ENCODE measurements at places on chromosomes 1 and 21. TPM values are rescaled to one million over a fixed set of nuclear protein-coding genes. Genes with fewer than 3 reads are reported as not detected.

CELA2B gene
- not detected for total RNA-seq

PIGV gene
- total RNA-seq, result 18.8 TPM

TDRD10 gene
- not detected for total RNA-seq

GLIS1 gene
- not detected for total RNA-seq

GRHL3 gene
- not detected for total RNA-seq

MYBPH gene
- total RNA-seq, result not detected

THEM5 gene
- total RNA-seq, result not detected

GPR37L1 gene
- total RNA-seq, result not detected

WLS gene
- 35.1 TPM for total RNA-seq

TFF3 gene
- total RNA-seq, result 0.13 TPM

CLCNKA gene
- total RNA-seq, result not detected

PTPN14 gene
- 6.3 TPM for total RNA-seq

RPAP2 gene
- total RNA-seq, result 22.6 TPM

IGSF21 gene
- not detected for total RNA-seq

LCE2A gene
- 2.5 TPM for total RNA-seq

ACP6 gene
- 22.4 TPM for total RNA-seq

SLC1A7 gene
- total RNA-seq, result not detected

DNA sequence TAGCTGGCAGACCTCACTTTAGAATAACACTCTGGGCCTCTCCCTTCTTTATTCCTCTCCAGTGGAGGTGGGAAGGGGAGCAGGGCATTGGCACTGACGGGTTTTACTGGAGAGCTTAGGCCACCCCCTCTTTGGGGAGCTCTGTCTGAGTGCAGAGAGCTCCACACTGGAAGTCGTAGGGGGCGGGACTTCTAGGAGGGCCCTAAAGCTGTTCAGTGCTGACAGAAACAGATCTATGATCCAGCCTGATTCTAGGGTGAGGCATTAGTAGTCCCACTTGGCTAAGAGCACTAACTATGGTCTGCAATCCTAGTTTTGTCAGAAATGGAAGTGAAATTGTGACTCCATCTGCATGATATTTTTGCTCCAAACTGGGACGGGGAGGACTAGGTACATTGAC is 138.7 kb downstream of the MIS18A start:
- no peak for DNase-seq

- no peak for DNase-seq
Measured at GRCh38 chr1:11057477-11057876, 2.3 kb downstream of the SRM start.

DNA sequence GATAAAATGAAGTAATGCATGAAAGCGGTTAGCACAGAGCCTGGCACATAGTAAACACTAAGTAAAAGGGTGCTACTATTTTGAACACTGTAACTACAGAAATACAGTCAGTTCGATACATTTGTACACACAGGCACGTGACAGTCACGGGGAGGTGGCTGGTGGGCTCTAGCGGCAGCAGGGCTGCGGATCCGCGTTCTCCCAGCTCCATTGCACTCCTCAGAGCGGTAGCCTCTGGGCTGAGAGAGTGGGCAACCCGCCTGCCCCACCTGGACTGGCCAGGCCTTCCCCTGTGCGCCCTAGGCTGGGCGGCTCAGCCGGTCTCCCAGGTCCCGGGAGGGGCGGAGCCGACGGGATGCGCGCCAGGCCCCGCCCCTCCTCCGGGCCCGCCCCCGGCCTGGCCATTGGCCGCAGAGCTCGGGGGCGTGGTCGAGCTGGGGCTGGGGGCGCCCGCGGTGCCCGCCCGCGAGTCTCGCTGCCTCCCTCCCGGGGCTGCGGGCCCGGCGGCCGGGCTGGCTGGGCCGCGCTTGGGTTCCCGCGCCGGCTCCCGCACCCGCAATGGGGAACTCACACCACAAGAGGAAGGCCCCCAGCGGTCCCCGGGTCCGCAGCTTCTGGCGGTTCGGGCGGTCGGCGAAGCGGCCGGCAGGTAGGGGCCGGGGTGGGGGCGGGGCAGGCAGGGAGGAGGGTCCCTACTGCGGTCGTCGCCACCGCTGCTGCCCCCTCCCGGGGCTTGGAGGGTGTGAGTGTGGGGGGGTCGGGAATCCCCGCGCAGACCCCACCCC is 51.2 kb upstream of the SYNC start:
- DNase-seq, result peak; percentile 70

- no peak for DNase-seq
Measured at GRCh38 chr1:4664095-4664494, 9.7 kb downstream of the AJAP1 start.

DNA sequence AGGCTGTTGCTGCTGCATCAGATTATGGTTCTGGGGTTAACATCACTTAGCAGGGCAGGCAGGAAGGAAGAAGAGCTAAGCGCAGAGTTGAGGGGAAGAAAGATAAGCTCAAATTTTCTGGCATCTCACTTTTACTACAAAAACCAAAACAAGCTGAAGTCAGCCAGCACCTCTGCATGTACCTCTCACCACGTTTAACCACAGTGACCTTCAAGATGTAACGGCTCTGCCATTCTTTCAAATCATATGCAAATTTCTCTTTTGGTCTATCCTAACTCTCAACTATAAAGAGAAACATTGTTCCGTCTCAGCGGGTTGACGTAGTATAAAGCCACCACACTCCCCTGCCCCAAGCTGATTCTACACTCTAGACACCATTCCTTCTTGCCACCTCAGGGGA is 154.4 kb downstream of the OMA1 start:
- no peak for DNase-seq

GRCh38 chr1:64917328-64917861 is 49.0 kb downstream of the JAK1 start:
- peak; percentile 68 for DNase-seq

- DNase-seq, result peak; percentile 22
Measured at GRCh38 chr21:37266515-37267221, 466 bp downstream of the VPS26C start.

DNA sequence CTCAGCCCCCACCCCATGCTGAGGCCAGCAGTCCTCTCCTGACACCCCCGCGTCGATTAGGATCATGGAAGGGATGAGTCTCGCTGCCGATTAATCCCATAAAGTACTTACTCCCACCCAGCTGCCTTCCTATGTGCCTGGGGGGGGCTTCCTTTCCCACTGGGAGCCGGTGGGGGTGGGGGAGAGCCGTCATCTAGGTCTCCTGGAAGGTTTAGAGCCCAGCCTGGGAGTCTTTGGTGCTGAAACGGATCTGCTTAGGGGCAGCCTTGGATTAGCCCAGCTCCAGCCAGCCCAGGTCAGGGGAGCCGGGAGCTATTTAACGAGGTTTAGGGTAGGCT is 9.8 kb downstream of the SAMD11 start:
- no peak for DNase-seq

DNA sequence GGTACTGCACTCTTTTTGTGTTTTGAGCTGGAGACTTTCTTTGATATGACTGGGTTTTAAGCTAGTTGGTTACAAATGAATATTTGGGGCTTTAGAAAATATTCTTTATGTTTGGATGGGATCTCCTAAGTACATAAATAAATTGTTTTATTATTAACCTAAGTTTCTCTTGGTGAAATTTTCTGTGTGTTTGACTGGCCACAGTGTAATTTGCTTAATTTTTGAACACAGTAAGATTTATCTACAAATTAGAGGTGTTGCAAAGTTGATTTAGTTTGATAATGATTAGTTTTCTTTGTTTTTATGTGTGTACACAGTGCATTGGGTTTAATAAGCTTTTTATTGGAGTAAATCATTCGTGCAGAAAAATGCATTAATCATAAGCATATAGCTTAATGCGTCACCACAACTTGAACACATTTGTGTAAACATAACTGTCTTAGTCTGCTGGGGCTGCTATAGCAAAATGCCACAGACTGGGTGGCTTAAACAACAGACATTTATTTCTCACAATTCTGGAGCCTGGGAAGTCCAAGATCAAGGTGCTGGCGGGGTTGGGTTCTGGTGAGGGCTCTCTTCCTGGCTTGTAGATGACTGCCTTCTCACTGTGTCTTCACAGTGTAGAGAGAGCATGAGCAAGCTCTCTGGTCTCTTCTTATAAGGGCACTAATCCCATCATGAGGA is 17.4 kb upstream of the SLC6A9 start:
- no peak for DNase-seq

DNA sequence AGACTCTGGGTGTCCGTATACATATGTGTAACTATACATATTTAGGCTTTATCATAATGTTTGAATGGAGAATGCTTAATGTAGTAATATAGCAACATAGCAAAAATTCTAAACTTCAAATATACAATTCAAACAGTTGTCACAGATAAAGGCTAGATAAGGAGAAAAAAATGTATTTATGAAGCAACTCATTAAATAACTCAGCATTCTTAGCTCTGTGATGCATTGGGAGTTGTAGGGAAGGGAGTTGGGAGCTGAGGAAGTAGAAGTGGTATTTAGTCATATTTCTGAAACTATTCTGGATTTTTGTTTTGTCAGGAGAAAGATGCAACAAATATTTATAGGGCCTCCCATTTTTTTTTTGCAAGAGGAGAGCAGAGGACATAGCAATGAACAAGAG is 197.8 kb downstream of the PBX1 start:
- DNase-seq, result no peak

DNA sequence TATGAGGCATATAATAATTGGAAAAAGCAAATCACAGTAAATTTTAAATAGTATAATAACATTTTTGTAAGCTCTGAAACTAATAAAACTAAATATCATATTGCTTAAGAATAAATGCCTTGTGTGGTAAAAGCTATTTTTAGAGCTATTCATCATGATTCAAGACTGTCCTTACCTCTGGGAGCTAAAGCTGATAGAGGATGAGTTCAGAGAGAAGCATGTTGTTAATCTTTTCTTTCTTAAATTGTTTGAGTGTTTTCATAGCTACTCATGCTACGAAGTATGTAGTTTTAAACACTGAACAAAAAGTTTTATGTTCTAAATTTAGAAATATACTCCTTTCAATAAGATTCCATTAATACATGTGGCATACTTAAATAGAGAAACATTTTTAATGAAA is 30.5 kb downstream of the IFI16 start:
- no peak for DNase-seq

GRCh38 chr1:110610084-110610483 is 3.9 kb upstream of the KCNA2 start:
- no peak for DNase-seq

- no peak for DNase-seq
Measured at GRCh38 chr1:248906753-248907661, 972 bp downstream of the PGBD2 start.

DNA sequence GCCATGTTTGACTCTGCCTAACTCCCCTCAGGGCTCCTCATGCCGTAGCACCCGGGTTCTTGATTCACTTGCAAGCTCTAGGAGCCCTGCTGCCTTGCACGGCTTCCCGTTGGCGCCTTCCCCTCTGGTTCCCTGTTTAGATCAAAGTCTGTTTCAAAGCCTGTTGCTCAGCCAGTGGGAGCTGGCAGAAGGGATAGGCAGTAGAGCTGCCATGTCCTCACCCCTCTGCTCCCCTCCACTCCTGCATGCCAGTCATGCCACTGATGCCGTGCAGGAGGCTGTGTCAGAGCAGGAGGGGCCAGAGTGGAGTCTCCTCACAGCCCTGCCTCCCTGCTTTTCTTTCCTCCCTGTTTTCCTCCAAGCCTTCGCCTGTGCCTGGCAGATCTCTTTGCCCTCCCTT is 26.5 kb downstream of the HMGCS2 start:
- DNase-seq, result no peak

GRCh38 chr1:93244298-93245069 is 64.0 kb downstream of the CCDC18 start:
- DNase-seq, result no peak

Measured in SK-MEL-5 (cell line).